Large intestine (tissue), 12 donors: ENCODE measurements at places on chromosomes 7 and 10. TPM values are rescaled to one million over a fixed set of nuclear protein-coding genes. Genes with fewer than 3 reads are reported as not detected.

Gene VGF
- 0.51 TPM for polyA plus RNA-seq

Gene CDC14C
- polyA plus RNA-seq, result 0.06 TPM

Gene MOGAT3
- 72.1 TPM for polyA plus RNA-seq

Gene SHH
- 7.5 TPM for polyA plus RNA-seq

Gene OR6V1
- not detected for polyA plus RNA-seq

Gene C7orf25
- polyA plus RNA-seq, result 3.2 TPM

Gene IQCE
- polyA plus RNA-seq, result 15.3 TPM

Gene TAS2R5
- 6.6 TPM for polyA plus RNA-seq

Gene SEC31B
- polyA plus RNA-seq, result 15.5 TPM

Gene ZPBP
- 0.06 TPM for polyA plus RNA-seq

Gene VIPR2
- polyA plus RNA-seq, result 1.4 TPM

Gene RUFY2
- 25.4 TPM for polyA plus RNA-seq

Gene CPA2
- polyA plus RNA-seq, result 28.4 TPM

Gene ELFN1
- 2.3 TPM for polyA plus RNA-seq

Gene PHKG1
- 2.1 TPM for polyA plus RNA-seq

Gene CALML5
- polyA plus RNA-seq, result not detected

Gene CFAP46
- 0.75 TPM for polyA plus RNA-seq

Gene BLNK
- 27.4 TPM for polyA plus RNA-seq

Gene TUBAL3
- polyA plus RNA-seq, result 33.9 TPM
